Nucleus accumbens (tissue), 56 donors: ENCODE measurements at places on chromosomes 2 and 18.

DNA sequence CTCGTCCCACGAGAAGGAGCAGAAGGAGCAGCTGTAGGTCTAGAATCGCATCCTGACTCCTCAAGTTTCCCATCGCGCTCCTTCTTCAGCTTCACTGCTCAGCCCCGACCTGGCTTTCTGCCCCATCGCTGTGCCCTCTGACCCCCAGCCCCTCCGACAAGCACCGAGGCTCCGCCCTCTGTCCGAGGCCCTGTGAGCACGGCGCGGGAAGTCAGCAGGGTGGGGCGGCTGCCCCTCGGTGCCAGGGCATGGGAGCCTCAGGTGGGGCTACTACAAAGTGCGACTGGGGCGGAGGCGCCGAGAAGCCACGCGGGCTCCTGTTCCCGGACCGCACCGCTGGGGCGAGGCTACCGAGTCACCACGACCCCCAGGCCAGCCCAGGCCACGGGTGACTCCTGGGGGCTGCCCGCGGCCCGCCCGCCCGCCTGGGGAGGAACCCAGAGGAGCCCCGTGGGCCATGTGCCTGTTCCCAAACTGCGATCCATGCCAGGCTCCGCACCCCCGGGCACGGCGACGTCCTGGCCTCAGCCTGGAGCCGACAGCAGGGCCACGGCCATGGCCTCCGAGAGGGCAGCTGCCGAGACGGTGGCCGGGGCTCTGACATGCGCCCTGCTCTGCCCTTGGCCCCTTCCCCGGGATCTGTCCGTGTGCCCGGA, 36.6 kb upstream of the ID2 start:
- no peak for DNase-seq

- no peak for DNase-seq
These were observed 43.8 kb downstream of the LTBP1 start for GRCh38 chr2:32990556-32990955.

GRCh38 chr2:226603606-226604005, 196.0 kb downstream of the IRS1 start:
- no peak for DNase-seq

- DNase-seq, result no peak
These were observed 58.6 kb downstream of the LPIN1 start for GRCh38 chr2:11805024-11805423.

- no peak for DNase-seq
These were observed 2.3 kb downstream of the DCAF17 start for GRCh38 chr2:171436307-171436706.

- no peak for DNase-seq
These were observed 65.9 kb upstream of the WIPF1 start for GRCh38 chr2:174663550-174663949.

DNA sequence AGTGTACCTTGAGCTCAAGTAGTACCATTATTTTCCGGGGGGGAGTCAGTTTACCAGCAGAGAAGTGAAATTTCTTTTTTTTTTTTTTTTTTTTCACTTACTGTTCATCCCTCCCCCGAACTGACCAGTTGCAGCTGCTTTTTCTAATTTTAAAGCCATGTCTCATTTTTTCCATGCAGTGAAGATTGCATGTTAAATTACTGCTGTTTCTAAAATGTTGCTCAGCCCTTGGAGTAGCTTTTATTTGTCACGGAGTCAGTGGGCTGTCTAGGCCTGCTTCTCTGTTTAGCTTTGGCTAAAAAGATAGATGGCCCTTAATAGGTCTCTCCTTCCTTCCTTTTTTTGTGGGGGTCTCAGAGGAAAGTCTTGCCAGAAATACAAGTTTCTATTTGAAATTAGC, 70.2 kb downstream of the NGEF start:
- no peak for DNase-seq

- DNase-seq, result no peak
These were observed 113.8 kb downstream of the ATL2 start for GRCh38 chr2:38263293-38263692.

GRCh38 chr2:240214790-240215675, 74.6 kb upstream of the OTOS start:
- no peak for DNase-seq
